Cardiac fibroblast (primary cell): ENCODE measurements at places on chromosomes 7 and 10.
A peak's percentile ranks its signal among the peaks of the same experiment; 100 is the strongest.

DNA sequence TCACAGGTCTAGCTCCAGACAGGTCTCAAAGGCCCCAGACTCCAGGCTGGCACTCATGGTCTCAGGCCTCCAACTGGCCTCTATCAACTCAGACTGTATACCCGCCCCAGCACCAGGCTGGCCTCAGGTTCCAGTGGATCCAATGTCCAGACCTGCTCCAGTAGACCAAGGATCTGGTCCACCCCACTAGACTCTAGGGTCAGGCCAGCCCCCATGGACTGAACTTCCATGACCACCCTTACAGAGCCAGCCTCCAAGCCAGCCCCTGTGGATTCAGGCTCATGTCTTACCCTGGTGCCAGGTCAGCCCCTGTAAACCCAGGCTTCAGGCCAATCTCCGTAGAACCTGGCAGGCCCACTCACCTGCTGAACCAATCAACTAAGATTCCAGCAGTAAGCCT is 16.8 kb upstream of the GNAT3 start:
- DNase-seq, result no peak

DNA sequence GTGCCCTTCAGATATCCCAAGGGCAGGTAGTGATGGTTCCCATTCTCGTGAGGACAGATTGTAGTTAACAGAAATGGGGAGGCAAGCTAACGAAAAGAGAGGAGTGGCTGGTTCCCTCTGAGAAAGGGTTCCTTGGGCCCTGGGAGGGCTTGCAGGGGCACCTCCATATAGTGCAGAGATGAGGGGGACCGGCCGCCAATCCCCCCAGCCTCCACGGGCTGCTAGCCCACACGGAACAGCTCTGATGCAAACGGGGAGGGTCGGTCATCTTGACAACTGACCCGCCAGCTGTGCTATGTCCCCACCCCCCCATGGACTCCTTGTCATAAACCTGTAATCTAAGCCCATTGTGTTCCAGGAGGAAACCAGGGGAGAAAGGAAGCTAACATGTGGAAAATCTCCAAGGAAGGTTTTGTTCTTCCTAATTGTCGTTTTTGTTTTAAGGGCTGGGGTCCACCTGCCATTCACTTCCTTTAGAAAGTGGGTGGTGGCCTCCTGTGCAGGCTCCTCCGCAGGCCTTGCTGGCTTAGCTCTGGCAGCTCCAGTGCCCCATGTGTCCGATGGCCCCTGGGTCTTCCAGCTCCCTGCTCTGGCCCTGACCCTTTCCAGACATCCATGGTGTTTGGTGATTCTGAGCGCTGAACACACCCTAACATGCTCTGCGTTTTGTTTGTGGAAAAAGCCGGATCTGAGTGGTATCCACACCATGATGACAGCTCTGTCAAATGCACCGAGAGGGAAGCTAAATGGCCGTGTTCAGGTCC is 15.9 kb downstream of the ADCY1 start:
- DNase-seq, result no peak

DNA sequence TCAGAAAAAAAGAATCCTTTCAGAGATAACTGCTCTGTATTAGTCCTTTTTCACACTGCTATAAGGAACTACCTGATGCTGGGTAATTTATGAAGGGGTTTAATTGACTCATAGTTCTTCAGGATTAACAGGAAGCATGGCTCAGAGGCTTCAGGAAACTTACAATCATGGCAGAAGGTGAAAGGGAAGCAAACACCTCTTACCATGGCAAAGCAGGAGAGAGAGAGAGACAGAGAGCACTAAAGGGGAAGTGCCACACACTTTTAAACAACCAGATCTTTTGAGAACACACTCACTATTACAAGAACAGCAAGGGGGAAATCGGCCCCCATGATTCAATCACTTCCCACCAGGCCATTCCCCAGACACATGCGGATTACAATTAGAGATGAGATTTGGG is 114.2 kb downstream of the TES start:
- DNase-seq, result no peak

DNA sequence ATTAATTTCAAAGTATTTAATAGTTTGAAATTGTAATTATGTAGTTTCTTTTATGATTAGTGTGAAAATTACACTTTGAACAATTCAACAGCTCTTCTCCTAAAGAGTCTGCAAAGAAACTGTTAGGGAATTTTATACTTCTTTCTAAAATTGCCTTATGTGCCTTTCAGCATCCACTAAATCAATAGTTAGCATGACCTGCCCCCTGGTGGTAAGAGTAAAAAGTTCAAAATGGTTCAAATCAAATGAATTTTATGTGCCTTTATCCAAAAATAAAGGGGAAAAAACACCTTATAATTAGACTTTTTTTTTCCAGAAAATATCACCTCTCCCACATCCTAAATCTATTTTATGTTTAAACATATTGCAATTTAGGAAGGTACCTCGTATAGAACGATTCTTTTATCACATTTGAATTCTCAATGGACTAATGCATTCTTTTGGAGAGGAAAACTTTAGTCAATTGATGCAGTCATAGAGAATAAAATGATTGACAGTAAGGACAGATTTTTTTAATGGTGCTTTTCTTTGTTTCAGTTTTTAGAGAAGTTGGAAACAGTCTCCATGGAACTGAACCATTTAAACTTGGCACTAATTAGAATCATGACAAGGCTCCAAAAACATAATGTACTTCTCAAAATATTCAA is 163.7 kb downstream of the SEMA3D start:
- peak; percentile 69 for DNase-seq

- DNase-seq, result peak; percentile 59
Observed at GRCh38 chr10:98316661-98317060, 48.7 kb upstream of the LOXL4 start.

- DNase-seq, result peak; percentile 68
Observed at GRCh38 chr7:14747701-14748100, 154.8 kb downstream of the DGKB start.

DNA sequence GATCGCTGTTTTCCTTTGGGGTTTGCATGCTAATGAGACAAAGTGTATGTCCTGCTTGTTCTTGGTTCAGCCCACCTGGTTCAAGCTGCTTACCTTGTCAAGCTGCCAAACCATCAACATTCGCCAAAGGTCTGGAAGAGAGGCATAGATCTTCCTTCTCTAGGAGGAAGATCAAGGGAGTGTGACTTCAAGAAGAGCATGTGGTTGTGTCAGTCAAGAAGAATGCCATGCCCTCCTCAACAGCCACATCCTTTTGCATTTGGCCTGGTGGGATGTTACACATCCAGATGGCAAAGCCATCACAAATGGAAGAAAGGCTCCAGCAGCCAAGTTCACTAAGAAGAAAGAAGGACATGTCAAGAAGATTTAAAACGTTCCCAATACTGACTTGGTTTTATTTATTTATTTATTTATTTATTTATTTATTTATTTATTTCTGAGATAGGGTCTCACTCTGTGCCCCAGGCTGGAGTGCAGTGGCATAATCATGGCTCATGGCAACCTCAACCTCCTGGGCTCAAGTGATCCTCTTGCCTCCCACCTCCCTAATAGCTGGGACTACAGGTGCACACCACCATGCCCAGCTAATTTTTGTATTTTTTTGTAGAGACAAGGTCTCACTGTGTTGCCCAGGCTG is 5.1 kb upstream of the PIP4K2A start:
- no peak for DNase-seq

DNA sequence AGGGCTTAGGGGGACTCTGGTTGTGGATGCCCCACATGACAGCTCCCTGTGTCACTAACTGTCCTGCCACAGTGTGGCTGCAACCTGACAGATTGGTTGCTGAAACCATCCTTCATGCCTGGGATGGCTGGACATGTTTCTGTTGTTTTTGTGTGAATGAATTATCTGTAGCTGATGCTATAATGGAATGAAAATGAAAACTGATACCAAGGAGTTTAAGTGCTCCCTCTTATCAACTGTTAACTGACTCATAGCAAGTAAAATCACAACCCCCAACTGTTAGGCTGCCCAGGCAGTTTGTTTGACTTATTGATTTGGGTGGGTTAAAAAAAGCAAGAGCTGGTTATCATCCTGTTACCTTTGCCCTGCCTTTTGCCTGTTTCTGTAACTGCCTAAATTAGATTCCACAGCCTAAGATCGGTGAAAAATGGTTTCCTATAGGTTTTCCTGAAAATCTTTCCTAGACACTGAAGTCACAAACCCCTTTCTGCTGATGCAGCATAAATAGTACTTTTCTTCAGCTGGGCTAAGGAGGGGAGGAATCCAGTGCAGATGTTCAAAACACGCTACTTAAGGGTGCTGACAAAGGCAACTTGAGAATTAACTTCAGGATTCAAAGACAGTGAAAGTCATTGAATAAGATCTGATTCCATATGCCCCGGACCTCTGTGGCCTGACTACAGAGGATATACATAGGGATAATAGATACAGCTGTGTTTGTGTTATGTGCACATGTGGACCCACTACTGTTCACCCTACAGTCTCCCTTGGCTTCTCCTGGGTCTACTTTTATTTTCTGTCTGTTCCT is 5.7 kb downstream of the FRAT2 start:
- no peak for DNase-seq

GRCh38 chr10:98307916-98308541 is 40.0 kb upstream of the LOXL4 start:
- no peak for DNase-seq

GRCh38 chr10:71277914-71278665 is 41.0 kb upstream of the SLC29A3 start:
- no peak for DNase-seq

- DNase-seq, result peak; percentile 46
Observed at GRCh38 chr10:128018236-128018635, 108.0 kb downstream of the MKI67 start.

- DNase-seq, result no peak
Observed at GRCh38 chr10:13767676-13768178, 181.0 kb downstream of the PRPF18 start.

DNA sequence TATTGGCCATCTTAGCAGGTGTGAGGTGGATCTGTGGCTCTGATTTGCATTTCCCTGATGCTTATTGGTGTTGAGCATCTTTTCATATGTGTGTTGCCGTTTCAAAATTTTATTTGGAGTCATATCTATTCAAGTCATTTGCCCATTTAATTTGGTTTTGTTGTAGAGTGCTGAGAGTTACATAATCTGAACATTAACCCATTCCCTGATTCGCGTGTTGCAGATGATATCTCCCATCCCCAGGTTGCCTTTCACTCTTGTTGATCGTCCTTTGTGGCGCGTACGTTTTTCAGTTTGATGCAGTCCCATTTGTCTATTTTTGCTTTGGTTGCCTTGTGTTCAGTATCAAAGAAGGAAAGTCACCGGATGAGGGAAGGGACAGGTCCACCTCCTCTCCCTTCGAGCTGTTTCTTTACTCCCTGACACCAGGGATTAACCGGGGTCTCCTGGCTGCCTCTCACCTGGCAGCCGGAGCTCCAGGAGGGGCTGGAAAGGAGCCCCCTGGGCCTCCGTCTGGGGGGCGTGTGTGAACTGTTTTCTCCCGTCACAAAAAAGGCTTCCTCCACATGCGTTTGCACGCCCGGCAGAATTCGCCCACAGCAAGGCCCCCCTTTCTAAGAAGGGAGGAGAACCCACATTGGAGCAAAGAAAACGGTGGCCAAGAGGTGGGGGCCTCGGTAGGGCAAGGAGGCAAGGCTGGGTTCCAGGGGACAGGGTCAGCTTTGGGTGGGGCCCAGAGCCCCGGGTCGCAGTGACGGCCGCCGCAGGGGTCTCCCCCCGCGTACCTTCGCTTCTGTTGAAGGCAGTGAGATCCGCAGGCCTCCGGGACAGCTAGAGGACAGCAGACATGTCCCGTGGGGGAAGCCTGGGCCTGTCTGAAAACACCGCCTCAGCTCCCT is 8.3 kb downstream of the MNX1 start:
- no peak for DNase-seq
